ENCODE measurements at places on chromosomes 1 and 21. TPM values are rescaled to one million over a fixed set of nuclear protein-coding genes. Genes with fewer than 3 reads are reported as not detected.

- no peak for DNase-seq
Measured at GRCh38 chr1:21242846-21243245, 47.4 kb downstream of the ECE1 start.

- DNase-seq, result no peak
Measured at GRCh38 chr21:45209046-45209445, 78.6 kb downstream of the POFUT2 start.

The PRR9 gene
- not detected for total RNA-seq

The ICOSLG gene
- total RNA-seq, result 0.13 TPM
